ENCODE measurements at places on chromosomes 7 and 10.

DNA sequence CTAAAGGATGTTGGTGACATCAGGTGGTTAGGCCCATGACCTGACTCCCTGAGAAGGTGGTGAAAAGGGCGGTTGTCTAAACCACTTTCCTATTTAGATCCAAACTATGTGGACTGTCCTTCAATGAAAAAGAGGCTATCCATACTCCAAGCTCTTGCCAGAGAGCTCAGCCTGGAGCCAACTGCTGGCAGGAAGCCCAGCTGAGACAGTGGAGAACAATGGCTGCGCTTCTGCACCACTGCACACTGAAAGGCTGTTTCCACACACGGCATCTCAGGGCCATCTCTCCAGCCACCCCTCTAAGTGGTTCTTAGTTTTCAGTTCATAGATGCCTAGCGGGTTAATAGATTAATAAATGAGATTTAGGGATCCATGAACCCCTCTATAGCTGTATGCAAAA lies 488.8 kb upstream of the ZMIZ1 start:
- no peak for DNase-seq

- DNase-seq = no peak
Observed at GRCh38 chr7:38775506-38776175, 133.3 kb downstream of the VPS41 start.

GRCh38 chr7:56110611-56111010 lies 4.3 kb upstream of the CHCHD2 start:
- no peak for DNase-seq

- DNase-seq = no peak
Observed at GRCh38 chr10:60082744-60083344, 176.5 kb upstream of the CCDC6 start.

DNA sequence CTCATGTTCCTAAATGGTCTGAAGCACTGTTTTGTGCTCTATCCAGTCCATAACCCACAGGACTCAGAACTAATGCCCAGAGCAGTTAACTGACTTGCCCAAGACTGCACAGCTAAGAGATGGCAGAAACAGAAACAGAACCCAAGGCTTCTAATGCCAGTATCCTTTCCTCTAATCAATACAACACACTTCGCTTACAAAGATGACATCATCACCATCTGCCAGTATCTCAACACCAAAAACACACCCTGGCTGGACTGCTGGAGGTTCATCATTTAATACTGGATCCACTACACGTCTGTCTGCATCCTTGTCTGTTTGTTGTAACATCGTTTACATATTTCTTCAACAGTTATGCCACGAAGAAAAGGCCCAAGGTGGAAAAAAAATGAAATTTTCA lies 165.3 kb downstream of the SFMBT2 start:
- no peak for DNase-seq

DNA sequence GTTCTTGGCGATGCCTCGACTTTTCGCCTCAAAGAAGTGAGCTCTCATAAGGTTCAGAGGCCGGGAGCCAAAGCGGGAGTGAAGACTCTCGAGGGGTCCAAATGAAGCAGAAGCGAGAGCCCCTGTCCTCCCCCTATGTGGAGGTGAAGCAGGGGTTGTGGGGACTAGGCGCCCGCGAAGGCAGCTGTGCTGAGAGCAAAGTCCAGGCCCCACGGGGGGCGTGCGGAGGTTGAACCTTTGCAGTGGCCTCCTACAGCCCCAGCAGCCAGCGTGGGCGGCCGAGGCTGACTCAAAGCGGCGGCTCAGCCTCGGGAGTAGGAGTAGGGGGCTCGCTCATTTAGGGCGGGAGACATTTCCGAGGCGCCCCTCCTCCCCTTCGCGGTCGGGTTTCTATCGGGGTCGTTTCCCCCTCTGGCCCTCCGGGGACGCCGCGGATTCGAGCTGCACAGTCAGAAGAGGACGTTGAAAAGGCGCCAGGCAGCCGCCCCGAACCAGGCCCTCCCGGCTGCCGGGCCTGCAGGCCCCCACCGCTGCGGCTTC lies 553 bp upstream of the ADD3 start:
- no peak for DNase-seq

DNA sequence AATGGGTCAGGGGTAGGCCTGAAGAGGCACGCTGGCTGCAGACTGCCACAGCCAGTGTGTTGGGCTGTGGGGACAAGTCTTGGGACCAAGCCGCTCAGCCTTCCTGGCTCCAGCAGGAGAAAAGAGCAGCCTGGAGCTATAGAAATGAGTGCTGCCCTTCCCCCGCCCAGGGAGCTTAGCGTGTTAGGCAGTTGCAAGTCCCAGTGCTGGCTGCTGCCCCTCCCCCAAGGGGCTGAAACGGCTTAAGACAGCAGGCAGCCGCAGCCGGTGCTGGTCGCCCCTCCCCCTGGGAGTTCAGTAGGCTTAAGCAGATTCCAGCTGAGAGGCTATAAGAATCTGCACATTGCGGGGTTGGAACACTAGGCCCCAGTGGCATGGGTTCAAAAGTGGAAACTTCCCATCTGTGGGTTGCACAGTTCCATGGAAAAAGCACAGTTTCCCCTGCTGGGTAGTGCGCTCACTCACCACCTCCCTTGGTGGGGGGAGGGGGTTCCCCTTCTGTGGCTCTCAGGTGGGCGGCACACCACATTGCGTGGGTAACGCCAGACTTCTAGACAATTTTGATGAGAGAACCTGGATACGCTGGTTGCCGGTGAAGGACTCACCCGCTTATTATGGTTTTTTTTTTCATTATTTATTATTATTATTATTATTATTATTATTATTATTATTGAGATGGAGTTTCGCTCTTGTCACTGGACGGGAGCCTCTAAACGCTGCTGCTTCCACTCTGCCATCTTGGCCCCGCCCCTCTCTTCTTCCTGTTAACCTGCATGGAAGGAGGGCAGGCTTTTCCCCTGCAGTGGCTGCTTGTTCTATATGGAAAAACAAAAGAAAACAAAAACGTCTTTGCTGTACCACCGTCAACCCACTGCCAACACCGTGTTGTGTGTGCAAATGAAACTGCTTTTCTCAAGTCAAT lies 151.1 kb downstream of the CXCL12 start:
- DNase-seq = no peak

- DNase-seq = no peak
Observed at GRCh38 chr10:78991187-78991586, 77.6 kb upstream of the ZMIZ1 start.

- DNase-seq = no peak
Observed at GRCh38 chr7:52017802-52018679, 701.4 kb upstream of the COBL start.

DNA sequence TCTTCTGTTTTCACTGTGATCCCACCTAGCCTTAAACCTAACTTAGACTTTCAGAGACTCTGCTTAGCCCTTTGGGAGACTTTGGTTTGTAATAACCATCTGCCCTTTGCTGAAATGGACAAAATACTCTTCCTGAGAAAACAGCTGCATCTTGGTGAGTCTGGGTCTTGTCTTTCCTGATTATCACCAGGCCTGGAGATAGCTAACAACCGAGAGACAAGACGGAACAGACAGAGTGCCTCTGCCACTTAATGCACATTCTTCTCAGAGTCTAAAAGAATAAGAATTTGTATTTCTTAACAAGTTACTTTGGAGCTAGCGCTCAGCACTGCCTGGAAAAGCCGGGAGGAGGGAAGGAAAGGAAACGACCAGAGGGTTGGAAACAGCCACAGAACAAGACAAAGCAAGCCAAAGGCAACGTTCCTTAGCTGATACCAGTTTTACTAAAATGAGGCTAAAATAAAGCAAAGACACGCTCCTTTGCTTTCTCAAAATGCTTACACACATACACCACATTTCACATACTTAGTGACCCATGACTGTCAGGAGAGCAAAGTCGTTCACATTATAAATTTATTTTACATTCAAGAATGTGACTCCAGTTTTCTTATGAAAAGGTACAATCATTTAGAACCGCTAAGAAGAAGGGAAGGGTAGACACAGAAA lies 70.3 kb upstream of the DGKI start:
- no peak for DNase-seq

DNA sequence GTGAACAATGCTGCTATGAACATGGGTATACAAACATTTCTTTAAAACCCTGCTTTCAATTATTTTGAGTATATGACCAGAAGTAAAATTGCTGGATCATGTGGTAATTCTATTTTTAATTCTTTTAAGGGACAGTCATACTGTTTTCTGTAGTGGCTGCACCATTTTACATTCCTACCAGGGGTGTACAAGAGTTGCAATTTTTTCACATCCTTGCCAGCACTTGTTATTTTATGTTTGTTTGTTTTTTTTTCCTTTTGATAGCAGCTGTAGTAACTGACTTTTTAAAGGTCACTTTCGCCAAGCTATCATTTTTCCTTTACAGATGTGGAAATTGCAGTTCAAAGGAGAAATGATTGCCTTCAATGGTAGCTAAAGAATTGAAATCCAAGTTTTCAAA lies 99.5 kb downstream of the GPR85 start:
- DNase-seq = no peak

GRCh38 chr7:67348171-67348570 lies 351.5 kb downstream of the TYW1 start:
- DNase-seq = no peak

- no peak for DNase-seq
Observed at GRCh38 chr10:1095498-1095897, 39.3 kb downstream of the WDR37 start.

DNA sequence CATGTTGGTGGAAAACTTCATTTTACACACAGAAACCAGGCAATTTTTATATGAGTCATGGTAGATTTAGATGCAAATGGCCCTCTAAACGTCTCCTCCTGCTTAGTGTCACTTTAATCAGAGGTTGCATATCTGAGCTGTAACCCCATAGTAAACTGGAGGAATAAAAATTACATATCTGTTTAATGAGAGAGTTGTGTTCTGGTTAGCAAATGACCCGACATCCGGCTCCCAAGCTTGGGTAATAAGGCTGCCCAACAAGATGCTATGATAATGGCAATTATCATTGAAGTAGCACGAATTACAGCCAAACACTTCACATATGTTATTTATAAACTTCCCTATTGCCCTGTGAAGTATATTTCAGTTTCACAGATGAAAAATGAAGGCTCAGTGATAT lies 10.6 kb upstream of the ADAM12 start:
- DNase-seq = no peak

GRCh38 chr7:135571834-135572233 lies 14.1 kb downstream of the NUP205 start:
- no peak for DNase-seq

GRCh38 chr10:12201543-12201942 lies 5.6 kb downstream of the CDC123 start:
- DNase-seq = no peak

DNA sequence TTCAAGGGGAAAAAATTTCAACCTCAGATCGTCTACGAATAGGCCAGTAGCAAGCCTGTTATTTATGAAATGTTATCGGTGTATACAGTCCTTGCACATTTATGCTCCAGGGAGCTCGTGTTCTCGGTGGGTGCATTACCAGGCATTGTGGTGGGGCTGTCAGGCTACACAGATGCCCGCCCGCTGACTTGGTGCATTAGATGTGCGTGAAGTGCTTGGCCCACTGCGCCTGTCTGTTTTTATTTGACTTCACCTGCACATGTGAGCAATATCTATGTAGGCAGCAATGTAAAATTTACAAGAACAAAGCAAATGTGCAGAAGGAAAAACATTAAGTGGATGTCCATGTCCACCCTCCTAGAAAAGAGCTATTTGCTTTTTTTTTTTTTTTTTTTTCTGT lies 2.8 kb downstream of the FOXK1 start:
- no peak for DNase-seq

DNA sequence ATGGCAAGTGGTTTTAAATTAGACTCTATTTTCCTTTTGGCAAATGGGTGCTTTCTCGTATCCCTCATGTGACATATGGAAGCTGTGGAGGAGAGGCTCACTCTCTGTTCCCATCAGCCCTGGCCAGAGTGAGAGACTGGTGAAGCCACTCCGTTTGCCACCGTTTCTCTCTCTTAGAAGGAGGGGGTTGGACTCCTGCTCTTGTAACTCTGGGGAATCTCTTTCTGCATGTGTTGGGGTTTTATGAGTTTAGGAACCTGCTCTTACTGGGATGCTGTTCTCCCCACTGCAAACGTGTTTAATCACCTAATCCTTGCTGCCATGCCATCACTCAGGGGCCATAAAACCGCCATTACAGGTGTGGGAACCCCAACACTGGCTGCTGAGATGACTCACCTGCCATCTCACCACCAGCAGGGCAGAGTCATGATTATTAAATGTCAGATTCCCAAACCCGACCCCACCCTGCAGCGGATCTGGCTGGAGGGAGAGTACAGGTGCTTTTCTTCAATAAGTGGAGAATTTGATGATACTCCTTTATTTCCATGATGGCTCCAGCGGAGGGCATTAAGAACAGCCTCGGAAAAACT lies 103.2 kb downstream of the ADCY1 start:
- DNase-seq = no peak

- no peak for DNase-seq
Observed at GRCh38 chr7:18941207-18941606, 176.2 kb downstream of the TWIST1 start.

- no peak for DNase-seq
Observed at GRCh38 chr7:115701141-115701540, 329.4 kb downstream of the TFEC start.

GRCh38 chr10:72186258-72186981 lies 29.4 kb upstream of the ANAPC16 start:
- no peak for DNase-seq

- DNase-seq = no peak
Observed at GRCh38 chr10:129631006-129631405, 164.0 kb downstream of the MGMT start.

GRCh38 chr7:2134740-2135139 lies 98.0 kb downstream of the MAD1L1 start:
- no peak for DNase-seq

DNA sequence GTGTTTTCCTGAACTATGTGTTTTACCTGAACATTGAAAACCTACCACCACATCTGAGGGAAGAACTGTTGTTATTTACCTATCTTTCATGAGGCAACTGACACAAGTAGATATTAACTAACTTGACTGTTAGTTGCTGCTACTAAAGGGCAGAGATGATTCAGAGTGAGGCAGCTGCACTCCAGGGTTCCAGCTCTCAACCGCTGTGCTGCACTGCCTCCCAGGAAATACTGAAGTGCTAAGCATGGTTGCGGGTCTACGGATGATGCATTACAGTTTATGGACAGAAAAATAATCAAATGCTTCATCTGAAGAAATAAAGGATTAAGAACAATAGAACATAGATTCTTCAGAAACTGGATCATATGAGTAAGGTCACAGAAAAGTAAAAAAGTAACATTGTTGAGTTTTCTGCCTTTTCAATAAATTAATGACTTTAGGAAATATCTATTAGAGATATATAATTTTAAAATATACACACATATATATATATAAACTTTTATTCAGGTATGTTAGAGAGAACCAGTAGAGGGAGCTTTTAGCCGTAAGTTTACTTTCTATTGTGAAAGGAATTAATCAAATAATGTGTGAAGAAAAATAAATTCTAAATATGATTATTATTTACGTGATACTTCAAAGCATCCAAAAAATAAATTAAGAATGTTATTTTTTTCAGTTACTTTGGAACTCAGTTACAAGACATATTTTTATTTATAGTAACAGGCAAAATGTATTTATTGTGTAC lies 620.0 kb downstream of the CNTNAP2 start:
- DNase-seq = no peak

- DNase-seq = no peak
Observed at GRCh38 chr7:127884066-127884559, 147.1 kb downstream of the LRRC4 start.

- no peak for DNase-seq
Observed at GRCh38 chr7:90708841-90709317, 112.8 kb downstream of the CDK14 start.

Measured in activated T-cell treated with anti-CD3 and anti-CD28 coated beads, Interleukin-2, amount 50 U/mL, for 24 hours (primary cell).